Activated effector memory CD4-positive, alpha-beta T cell treated with anti-CD3 and anti-CD28 coated beads, Interleukin-2, amount 50 U/mL, for 16 hours (primary cell): ENCODE measurements at places on chromosomes 2 and 18.
A peak's percentile ranks its signal among the peaks of the same experiment; 100 is the strongest.

DNA sequence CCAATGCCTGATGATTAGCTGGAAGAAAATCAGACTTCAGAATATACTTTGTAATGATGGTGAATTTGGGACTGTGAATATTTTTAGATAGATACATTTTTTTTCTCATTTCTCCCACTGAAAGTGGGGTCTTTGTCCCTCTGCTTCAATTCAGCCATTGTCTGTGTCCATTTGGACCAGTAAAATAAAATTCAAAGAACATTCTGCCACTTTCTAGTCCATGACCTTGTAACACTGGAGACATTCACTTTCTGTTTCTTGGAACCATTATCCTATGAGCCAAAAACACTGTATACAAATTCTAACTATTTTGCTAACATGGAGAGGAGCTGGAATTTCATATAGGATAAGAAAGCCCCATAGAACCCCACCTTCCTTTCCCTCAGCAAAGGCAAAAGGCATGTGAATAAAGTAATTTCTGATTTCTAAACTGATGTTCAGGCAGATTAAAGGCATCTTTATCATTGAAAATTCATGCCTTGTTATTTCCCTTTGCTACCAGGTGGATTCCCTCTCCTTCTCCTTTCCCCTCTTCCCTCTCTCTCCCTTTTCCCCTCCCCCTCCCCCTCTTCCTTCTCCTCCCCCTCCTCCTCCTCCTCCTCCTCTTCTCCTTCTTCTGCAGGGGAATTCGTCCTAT is 2010.4 kb upstream of the LRRTM1 start:
- no peak for DNase-seq

DNA sequence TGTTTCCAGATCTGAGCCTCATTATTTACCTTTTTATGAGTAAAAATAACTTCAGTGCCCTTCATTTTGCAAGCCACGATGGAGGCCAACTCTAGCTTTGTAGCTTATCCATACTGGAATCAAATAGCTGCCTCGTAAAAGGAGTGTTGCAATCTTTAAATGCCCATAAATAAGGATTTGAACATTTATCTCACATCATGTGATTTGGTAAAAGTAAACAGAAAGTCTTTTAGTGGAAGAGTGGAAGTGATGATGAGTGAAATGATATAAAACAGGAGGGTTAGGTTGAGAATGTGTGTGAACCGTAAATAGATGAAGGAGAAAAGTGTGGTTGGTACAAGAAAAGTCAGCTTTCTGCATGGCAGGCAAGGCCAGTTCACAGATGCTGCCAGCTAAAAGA is 348.9 kb downstream of the OSR1 start:
- no peak for DNase-seq

- DNase-seq: peak; percentile 65
Observed at GRCh38 chr2:172462373-172462848, 35.0 kb downstream of the ITGA6 start.

- DNase-seq: no peak
Observed at GRCh38 chr2:85611217-85611704, 605 bp downstream of the C2orf68 start.

GRCh38 chr18:8478166-8478967 is 130.9 kb upstream of the RAB12 start:
- peak; percentile 81 for DNase-seq

- DNase-seq: no peak
Observed at GRCh38 chr2:16660556-16660955, 5.1 kb downstream of the CYRIA start.

- DNase-seq: no peak
Observed at GRCh38 chr18:73509460-73509859, 638.2 kb downstream of the FBXO15 start.

DNA sequence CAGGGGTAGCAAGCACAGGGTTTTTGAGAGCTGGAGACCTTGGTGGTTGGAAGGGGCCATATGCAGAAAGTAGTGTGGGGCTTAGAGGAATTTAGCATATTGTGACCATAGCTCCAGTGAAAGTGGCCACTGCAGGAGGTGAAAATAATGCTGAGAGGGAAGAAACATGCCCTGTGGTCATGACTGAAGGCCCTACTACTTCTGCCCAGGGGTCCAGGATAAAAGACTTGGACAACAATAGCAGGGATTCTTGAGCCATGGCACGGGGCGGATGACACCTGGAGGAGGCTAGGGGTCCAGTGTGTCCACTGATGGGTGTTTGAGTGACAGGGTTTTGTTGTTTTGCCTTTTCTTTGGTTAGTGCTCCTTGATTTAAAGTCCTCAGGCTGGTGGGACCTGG is 694.6 kb downstream of the CPS1 start:
- no peak for DNase-seq

GRCh38 chr2:135043345-135043744 is 3.9 kb downstream of the MAP3K19 start:
- peak; percentile 68 for DNase-seq

DNA sequence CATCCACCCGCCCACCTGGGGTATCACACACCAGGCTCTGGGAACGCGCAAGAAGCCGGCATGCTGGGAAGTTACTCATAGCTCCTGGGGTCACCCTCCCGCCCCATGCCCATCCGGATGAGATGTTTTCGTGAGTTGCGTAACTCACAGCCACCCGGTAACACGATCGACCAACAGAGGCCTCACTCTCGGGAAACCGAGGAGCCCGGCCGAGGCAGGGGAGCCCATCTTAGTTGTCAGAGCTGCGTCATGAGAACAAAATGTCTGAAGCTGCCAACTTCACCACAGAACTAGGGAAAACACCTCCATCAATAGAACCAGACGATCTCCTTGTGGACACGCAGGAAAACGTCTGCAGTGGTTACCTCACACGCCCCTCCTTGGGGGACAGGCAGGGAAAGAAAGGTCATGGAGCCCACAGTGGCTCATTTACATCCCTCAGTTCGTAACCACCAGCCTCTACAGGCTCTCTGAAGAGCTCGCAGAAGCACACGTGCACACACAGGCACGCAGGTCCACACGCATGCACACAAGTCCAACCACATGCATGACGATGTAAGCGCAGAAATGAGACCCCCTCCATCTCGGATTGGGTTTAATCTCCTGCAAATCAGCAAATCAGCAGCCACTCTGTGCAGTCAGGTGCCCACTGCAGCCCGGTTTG is 26.2 kb downstream of the ADI1 start:
- DNase-seq: no peak

DNA sequence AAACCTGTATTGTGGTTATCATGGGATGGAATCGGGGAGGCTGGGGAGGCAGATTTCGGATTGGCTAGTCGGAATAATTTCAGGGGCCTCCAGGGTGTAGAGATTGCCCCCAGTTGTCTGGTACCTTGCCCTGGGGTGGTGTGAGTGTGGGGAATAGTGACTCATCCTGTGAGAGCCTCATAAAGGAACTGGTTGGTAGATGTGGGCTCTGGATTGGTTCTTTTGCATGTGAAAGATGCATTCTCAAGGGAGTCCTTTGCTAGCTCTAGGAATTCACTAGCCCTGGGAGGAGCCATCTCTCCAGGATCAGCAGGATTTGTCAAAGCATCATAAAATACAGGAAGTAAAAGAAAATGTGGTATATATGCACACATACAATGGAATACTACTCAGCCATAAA is 331.6 kb downstream of the SETBP1 start:
- no peak for DNase-seq

- no peak for DNase-seq
Observed at GRCh38 chr2:43215673-43216255, 10.6 kb downstream of the ZFP36L2 start.

DNA sequence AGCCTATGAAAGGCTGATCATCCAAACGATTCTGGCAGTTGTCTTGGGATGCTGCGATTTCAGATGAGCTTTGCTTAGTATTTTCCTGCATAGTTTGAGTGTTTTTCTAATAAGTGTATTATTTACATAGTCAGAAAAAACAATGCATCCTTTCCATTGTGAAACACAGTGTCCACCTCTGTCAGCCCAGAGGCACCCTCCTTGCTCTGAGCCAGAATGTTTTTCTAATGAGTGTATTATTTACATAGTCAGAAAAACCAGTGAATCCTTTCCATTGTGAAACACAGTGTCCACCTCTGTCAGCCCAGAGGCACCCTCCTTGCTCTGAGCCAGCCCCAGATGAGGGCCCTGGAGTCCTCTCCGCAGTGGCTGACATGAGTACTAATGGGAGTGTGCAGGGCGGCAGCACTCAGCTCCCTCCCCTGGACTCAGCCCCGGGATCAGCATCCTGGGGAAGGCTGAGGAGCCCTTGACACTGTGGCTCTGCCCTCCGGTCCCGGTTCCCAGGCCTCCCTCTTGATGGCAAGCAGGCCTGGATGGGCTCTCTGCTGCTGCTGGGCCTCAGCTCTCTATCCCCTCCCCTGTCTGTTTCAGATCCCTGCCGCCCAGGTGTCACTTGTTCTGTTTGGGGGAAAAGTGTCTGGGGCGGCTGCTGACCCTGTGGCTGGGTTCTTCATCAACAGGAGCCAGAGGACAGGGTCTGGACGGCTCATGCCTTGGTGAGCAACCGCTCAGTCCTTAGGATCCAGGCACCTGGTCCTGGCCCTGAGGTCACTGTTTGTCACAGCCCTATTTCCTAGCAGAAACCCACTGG is 5.9 kb downstream of the MFSD2B start:
- DNase-seq: no peak

DNA sequence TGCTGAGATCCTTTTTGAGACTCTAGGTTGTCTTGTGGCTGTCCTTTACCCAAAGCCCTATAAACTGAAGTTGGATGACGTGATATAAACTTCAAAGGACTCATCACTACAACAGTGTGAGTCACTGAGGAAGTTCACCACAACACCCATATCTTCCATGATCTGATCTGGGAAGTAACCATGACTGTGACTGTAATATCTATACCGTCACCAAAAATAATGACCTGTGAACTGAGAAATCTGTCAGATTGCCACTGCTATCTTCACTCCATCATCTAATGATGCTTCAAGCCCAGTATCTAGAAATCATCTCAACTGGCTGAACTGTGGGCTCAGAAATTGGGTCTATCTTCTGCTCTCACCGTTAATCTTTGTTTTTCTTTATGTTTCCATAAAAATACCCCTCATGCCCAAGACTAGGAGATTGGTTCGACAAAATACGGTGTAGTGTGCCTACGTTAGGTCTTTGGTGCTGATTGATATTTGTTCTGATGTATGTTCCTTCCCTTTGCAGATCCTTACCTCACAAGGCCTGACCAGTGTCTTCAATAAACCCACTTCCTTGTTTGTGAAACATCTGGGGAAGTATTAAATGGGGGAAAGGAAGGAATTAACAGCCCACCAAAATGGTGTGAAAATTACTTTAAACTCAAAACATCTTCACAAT is 78.2 kb downstream of the MYL12B start:
- DNase-seq: no peak

GRCh38 chr2:68768951-68769350 is 34.3 kb downstream of the ARHGAP25 start:
- DNase-seq: no peak

DNA sequence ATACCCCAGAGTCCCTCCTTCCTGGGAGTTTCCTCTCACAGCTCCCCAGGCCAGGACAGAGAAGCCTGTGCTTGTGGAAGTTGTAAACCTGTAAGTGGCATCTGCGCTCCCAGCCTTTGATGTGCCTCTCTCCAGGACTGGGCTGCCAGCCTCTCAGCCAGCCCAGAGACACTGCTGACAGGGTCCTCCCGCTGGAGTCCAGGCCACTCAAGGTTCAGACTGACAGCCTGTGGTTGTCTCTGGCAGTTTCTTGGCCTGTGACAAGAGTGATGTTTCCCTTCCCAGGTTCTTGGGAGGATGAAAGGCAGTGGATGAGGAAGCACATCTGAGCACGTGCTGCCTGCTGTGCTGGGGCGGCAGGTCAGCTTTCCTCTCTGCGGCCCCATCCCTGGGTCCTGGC is 3.0 kb downstream of the SLC35F6 start:
- DNase-seq: no peak
